ENCODE measurements at places on chromosomes 7 and 10.

DNA sequence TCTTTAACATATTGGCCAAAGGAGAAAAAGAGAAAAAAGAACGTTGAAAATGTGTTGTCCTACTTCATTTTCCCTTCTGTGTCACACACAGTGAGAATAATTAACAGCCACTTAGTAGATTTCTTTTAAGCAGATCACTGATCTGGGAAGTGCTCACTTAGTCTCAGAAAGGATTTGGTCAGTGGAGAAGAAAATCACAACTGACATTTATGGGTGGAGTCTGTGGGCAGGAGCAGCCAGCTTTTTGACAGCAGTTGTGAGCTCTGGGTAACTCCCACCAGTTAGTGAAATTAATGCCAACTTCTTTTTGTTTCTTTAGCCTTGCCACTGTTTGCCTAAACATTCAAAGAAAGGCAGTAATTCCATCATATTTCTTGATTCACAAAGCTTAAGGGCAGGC, 49.7 kb downstream of the CDK14 start:
- no peak for DNase-seq

GRCh38 chr7:104327534-104327933, 869 bp upstream of the LHFPL3 start:
- DNase-seq, result no peak

DNA sequence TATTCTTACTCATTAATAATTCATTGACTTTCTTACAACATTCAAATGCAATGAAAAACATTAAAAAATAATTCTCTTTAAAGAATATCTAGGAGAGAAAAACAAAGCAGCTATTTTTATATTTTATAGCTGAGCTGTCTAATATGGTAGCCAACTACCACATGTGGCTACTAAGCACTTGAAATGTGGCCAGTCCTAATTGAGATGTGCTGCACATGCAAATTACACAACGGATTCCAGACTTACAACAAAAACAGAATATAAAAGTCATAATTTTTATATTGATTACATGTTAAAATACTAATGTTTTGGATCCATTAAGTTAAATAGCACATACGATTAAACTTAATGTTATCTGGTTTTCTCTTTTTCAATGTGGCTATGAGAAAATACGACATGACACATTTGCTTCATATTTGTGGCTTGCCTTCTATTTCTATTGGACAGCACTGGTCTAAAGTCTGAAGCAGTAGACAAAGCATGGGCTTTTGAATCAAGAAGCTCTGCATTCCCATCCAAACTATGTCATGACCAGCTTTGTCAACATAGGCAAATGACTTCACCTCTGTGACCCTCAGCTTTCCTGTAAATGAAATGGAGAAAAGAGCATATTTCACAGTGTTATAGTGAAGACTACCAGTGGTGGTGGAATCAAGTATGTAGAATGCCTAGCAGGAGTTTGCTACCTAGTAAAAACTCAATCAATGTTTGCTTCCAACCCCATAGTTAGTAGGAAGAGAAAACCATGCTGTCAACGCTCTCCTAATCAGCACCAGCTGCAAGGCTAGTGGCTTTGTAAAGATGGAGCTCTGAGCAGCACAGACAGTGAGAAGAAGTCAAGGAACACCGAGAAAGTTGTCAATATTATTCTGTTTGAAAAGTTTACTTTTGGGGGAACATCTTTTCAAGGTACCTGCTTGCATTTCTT, 37.1 kb upstream of the GDF10 start:
- DNase-seq, result no peak

DNA sequence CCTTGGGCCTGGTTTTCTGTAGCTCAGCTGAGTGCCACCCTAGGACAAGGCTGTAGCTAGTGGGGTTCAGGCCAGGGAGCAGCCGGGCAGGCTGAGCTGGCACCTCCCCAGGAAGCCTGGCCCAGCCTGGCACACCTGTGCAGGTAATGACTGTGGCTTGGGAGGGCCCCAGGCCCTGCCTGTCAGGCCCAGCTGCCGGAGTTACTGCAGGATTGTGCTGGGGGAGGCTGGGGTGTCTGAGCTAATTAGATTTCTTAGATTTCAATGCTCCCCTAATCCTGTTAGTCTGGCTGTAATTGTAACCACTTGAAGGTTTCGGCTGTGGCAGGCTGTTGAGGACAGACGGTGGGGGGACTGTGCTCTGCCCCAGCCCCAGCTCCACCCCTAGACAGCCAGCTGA, 6.0 kb downstream of the ZMIZ1 start:
- no peak for DNase-seq

DNA sequence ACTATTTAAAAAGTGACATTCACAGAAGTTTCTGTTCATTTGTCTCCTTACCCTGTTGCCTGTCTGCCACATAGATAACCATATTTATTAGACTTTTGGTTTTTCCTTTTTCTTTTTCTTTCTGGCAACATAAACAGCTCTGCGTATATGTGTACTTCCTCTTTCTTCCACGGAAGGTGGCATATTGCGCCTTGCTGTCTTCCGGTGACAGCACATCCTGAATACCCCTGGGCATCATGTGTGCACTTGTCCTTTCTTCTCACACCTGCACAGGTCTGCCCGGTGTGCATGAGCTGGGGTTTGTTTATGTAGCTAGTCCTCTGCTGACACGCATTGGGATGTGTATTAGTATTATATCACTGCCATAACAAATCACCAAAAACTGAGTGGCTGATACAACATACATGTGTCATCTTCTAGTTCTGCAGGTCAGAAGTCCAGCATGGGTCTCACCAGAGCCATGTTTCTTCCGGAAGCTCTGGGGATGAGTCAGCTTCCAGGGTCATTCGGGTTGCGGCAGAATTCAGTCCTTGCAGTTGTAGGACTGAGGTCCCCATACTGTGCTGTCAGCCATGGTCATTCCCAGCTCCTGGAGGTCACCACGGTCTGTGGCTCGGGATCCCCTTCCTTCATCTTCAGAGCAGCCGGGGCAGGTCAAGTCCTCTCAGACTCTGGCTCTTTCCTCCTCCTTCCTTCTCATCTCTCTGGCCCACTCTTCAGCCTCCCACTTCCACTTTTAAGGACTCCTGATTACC, 596.0 kb upstream of the FOXK1 start:
- DNase-seq, result no peak

DNA sequence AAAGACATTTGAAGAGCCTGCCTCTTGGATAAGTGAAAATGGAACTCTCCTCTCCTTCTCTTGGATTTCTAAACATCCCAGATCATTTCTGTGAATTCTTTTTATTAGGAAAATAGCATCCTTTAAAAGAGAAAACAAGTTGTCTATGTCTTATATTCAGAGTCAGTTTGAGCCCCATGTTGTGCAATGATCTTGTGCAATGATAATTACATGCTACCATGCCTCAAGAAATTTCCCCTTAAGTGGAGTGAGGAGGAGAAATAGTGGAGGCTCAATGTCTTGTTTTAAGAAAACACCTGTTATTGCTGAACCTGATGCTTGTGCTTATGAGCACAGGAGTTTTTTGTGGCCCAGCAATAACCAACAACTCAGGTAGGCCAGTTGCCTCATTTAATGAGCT, 103.6 kb downstream of the NPSR1 start:
- no peak for DNase-seq

- DNase-seq, result no peak
Measured at GRCh38 chr10:132593900-132594876, 56.6 kb downstream of the INPP5A start.

GRCh38 chr7:696812-697551, 29.5 kb upstream of the DNAAF5 start:
- no peak for DNase-seq

Data from amniotic stem cell (primary cell).